ENCODE measurements at places on chromosomes 16 and 17.

DNA sequence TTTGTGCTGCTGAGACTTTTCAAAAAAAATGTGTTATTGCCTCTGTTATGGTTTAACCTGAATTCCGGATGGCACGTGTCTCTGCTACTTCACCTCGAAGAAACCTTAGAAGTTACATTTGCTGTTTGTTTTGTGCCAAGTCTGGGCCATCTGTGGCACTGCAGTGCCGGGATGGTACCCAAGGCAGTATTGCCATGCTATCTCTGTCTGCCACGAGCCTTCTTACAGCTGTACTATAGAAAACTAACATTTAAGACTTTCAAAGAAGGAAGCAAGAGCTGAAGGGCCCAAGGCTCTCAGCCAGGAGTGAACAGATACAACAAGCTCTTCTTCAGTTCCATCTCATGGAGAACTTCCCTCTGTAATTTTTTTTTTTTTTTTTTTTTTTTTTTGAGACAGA, 73.7 kb upstream of the NOL11 start:
- DNase-seq: no peak

DNA sequence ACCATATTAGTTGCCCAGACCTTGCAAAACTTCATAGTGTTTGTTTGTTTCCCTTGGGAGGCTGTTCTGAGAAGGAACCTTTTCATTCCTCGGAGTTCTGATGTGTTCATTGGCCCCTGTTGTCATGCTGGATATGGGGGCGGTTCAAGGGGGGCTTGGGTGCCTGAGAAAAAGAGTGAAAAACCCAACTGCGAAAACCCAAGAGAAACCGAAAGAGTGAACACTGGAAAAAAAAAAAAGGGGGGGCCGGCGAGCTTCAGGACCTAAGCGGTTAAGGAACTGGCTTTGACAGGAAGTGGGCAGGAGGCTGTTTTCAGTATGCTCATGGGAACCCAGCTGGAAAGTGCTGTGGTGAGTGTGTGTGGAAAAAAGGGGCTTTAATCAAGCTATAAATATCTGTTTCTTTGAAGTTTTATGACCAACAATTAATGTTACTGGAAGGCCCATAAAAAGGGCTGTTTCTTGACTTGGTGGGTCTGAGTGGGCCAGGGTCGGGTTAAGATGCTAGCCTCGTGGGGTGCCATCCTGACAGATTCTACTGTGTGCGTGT, 510.7 kb downstream of the MAF start:
- no peak for DNase-seq

DNA sequence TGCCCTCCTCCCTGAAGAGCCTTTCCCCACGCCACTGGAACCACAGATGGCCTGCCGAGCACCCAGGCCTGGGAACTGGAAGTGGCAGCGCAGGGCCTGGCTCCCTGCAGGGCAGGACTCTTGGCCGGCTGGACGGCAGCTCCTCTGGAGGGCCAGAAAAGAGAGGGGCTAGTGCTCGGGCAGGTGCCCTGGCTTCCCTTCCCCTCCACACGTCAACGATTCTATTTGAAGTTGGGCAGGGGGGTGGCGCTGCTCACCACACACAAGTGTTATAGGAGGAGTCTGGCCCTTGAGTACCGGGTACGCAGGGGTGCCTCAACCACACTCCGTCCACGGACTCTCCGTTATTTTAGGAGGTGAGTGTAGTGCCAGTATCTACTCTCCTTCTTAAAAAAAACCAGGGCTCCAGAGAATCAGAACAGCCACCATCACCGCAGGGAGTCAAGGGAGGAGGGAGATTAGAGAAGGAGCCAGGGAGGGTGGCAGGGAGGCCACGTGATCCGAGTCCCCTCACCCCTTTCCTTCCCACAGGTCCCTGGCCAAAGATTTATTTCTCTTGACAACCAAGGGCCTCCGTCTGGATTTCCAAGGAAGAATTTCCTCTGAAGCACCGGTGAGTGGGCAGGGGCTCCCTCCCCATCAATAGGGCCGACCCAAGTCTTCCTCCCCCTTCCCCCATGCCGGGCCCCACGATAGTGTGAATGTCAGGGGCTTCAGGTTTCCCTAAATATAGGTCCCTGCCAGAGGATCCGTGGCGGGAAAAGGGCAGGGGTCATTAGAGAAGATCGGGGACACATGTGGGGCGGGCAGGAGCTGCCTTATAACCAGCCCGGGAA, 1.4 kb upstream of the ALDOA start:
- DNase-seq: no peak

DNA sequence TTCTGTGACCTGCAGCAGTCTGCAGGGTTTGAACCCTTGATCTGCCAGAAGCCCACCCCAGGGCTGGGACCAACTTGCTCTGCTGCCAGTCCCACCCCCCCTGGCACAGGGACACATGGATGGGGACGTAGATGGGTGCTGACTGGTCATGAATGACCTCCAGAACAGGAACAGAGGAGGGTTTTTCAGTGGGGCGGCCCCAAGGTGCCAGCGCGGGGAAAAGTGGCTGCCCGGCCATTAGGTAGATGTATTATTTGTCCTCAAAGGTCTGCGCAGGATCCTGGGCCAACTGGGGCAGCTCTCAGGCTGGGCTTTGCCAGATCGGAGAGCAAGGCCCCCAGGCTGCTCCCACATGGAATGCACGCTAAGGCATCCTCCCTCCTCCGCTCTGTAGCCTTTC, 265.2 kb upstream of the TNRC6C start:
- no peak for DNase-seq

GRCh38 chr16:4609200-4610010, 5.3 kb downstream of the UBALD1 start:
- no peak for DNase-seq

GRCh38 chr16:2036200-2036966, 9.7 kb downstream of the NHERF2 start:
- DNase-seq: no peak

GRCh38 chr16:3481696-3482658, 13.3 kb downstream of the C16orf90 start:
- no peak for DNase-seq

DNA sequence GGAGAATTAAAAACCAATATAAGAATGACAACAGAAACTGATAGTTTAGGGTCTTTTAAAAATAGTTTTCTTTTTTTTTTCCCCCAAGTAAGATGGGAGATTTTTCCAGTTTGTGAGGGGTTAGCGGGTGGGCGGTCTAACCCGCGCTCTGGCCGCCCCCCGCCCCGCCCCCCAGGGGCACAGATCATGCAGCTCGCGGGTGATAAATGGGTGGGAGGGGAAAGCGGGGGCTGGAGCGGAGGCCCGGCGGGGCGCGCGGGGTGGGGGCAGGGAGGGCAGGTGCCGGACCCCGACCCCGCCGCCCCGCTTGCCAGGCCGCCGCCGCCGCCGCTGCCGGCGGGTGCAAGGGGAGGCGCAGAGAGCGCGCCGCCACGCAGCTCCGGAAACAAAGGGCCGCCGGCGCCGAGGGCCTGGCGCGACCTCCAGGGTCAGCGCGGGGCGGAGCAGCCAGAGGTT, 60.1 kb upstream of the GSE1 start:
- DNase-seq: no peak
